ENCODE measurements at places on chromosomes 6 and 20.

GRCh38 chr6:108263371-108263770, 2.5 kb upstream of the SNX3 start:
- no peak for DNase-seq

DNA sequence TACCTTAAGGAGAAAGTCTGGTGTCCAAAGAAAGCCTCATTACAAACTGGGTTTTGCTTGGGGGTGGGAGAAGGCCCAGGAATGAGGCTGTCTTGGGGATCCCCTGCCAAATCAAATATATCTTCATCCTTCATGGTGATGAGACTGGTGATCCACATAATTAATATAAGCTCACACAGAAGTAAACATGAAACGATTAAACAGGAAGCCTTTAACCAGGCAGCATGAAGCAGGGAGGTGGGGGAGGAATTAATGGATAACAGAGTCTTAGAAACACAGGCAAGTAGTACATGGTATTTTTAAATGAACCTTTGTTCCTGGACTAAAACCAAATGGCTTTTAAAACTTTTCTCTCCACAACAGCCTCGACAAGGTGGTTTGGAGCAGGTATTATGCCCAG, 437.5 kb downstream of the TFAP2A start:
- DNase-seq: no peak

DNA sequence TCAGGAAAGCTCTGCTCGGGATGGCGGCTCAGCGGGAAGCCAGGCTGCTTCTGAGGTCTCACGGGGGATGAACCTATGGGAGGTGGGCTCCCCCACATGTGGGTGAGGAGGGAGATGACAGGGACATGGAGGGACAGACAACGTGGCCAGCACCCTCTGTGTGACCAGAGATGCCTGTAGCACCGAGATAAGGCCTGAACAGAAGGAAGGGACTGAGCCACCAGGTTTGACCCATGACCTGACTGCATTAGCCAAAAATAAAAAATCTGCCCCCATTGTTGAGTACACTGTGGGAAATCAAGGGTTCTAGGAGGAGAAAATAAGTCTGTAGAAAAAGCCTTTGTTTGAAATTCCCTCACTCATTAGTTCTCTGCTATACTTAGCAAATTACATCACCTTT, 105.7 kb downstream of the RNASET2 start:
- no peak for DNase-seq

DNA sequence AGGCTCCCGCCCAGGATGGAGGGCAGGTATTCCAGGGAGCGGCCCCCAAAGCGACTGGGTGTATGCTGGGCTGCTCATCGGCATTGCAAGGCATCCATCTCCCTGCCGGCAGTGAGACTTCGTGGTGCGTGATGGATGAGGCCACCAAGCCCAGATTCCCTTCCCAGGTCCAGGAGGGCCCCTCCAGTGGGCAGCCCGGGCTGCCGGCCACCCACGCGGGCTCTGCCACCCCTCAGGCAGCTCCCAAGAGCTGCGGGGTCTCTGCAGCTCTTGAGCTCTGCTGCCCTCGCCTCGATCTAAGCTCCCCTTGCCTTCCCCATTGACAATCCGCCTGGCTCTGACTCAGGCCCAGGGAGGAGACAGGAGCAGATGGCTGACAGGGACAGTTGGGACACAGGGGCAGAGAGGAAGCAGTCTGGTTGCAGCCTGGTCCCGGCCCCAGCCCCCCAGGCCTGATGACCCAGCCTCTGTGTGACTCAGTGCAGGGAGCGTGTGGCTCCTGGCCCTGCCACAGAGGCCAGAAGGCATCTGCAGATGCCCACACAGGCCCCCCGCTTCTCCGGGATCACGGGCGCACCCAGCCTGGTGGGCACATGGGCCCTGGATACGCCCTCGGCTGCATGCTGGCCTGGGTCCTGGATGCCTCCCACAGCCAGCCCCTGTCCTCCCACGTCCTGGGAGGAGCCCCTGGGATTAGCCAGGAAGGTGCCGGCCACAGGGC, 33.0 kb downstream of the SLCO4A1 start:
- DNase-seq: no peak

GRCh38 chr6:142331075-142331551, 29.3 kb downstream of the ADGRG6 start:
- DNase-seq: peak; percentile 19

GRCh38 chr20:44023515-44024371, 109.1 kb downstream of the TOX2 start:
- no peak for DNase-seq

DNA sequence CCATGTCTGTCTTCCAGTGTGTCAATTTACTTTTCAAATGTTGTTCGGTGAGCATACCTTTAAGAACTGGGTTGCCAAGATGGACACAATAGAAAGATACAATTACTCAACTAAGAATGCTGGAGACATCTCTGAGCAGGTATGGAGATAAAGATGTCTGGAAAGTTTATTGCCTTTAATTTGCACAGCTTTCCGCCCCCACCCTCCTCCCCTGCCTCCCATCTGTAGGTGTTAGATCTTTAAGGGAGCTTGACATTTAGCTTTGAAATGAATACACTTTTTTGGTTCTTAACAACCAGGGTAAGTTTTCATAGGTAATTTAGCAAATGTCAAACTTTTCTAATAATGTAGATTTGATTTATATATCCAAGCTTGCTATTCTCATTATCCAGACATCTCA, 104.4 kb downstream of the BTBD3 start:
- no peak for DNase-seq

- DNase-seq: no peak
Measured at GRCh38 chr6:23681743-23682142, 444.3 kb upstream of the NRSN1 start.

DNA sequence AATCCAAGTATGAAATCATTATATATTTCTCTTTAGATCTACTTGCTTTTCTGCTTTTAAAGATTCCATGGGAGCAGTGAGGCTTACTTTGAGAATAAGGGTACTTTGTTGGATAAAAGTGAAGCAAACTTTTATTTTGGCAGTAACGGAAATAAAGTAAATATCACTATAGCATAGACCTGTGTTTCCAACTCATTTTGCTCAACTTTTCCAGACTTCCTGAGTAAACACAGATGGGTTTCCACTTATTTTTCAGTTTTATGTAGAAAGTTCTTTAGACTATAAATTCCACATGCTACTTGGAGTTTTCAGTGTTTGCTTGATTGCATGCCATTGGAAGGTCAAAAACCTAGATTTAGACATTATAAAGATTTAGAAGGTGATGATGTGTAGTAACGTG, 6.2 kb downstream of the STX16 start:
- DNase-seq: no peak

All from stimulated activated CD8-positive, alpha-beta memory T cell treated with anti-CD3 and anti-CD28 coated beads, Interleukin-7, amount 100 ng/mL, for 48 hours (primary cell).